ENCODE measurements at places on chromosomes 7 and 10.

DNA sequence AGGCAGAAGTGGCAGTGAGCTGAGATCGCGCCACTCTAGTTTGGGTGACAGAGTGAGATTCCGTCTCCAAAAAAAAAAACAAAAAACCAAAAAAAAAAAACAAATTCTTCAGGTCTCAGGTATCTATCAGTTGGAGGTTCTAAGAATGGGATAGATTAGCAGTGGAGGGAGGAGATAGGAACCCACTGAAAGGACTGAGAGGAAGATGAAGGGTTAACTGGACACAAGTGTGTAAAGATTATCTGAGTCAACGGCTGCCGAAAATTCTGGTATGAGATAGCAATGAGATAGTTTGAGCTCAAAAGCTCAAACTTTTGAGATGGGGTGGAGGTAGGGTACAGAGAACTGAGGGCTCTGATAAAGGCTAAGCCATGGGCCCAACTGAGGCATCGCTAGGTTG, 12.8 kb downstream of the ZNF467 start:
- no peak for DNase-seq

GRCh38 chr10:133141144-133141957, 18.7 kb upstream of the KNDC1 start:
- no peak for DNase-seq

DNA sequence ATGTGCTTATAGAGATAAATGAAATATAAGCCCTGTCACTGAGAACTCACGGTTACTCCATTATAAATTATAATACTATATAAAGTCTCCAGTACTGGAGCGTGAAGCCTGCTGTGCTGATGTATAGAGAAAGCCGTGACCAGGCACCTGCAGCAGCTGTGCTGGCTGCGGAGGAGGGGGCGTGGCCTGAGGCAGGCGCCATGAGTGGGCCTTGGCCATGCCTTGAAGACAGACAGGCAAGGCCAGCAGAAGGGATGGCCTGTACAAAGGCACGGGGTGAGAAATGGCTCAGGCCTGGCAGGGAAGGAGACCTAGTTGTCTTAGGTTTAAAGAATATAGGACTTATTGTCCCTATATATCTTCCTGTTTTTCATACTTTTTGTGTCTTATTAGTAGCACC, 218.5 kb upstream of the STK17A start:
- DNase-seq = no peak

DNA sequence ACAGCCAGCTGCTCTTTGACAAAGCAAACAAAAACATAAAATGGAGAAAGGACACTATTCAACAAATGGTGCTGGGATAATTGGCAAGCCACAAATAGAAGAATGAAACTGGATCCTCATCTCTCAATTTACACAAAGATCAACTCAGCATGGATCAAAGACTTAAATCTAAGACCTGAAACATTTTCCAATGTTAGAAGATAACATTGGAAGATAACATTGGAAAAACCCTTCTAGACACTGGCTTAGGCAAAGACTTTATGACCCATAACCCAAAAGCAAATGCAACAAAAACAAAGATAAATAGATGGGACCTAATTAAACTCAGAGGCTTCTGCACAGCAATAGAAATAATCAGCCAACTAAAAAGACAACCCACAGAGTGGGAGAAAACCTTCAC, 425.7 kb upstream of the SEMA3D start:
- no peak for DNase-seq

DNA sequence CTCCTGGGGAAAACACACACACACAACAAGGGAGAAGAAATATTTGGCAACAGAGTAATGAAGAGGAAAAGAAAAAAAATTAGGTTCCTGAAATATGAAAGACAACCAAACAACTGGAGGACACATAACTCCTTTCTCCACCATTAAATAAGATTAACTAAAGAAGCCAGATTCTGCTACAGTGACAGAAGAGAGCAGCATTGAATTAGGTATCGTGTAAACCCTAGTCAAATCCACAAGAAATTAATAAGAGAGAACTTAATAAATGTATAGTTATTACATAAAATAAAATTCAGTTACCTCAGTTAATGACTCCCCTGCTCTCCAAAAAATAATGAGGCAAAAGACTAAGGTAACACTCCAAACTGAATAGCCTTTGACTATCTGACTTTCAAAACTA, 306.7 kb downstream of the CRPPA start:
- no peak for DNase-seq

- no peak for DNase-seq
Measured at GRCh38 chr10:23755556-23755955, 316.7 kb downstream of the OTUD1 start.

- DNase-seq = no peak
Measured at GRCh38 chr7:70893422-70893821, 238.5 kb upstream of the GALNT17 start.

- no peak for DNase-seq
Measured at GRCh38 chr7:101891936-101892640, 74.7 kb downstream of the CUX1 start.

DNA sequence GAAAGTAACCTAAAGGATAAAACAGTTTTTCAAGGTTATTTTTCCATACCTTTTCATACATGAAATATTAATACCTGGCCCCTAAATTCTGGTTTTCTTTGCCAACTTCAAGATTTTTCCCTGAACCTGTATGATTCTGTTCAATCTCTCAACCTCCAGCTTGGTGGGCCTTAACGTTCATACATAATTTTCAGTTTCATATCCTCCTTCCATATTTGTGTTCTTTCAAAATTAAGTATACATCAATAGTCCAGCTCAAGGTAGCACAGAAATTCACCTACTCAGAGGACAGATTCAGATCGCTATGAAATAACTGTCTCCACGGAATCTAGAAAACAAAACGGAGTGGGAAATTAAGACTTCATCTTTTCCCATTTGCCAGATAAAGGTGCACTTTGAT, 505.8 kb upstream of the GHITM start:
- DNase-seq = no peak

GRCh38 chr7:39733881-39734632, 110.7 kb downstream of the RALA start:
- DNase-seq = no peak

GRCh38 chr10:77738496-77739158, 101.0 kb upstream of the KCNMA1 start:
- DNase-seq = no peak

GRCh38 chr10:58955615-58956014, 220.8 kb upstream of the PHYHIPL start:
- no peak for DNase-seq

DNA sequence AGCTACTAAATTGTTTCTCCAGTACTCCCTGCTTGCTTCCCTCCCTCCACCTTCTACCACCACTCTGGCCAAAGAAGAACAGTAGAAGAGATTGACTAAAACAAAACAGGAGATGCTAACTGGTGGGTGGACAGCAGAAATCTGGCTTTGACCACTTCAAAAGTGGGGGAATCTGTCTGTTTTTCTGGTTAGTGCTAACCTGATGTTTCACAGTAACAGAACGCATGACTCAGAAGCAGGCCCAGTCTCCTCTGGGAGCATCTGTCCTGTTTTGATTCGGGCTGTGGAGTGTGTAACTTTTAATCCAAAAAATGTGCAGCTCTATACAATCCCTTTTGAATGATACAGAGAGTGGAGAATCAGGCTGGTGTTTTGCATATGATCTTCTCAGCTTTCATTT, 32.7 kb upstream of the ZNF438 start:
- DNase-seq = no peak

DNA sequence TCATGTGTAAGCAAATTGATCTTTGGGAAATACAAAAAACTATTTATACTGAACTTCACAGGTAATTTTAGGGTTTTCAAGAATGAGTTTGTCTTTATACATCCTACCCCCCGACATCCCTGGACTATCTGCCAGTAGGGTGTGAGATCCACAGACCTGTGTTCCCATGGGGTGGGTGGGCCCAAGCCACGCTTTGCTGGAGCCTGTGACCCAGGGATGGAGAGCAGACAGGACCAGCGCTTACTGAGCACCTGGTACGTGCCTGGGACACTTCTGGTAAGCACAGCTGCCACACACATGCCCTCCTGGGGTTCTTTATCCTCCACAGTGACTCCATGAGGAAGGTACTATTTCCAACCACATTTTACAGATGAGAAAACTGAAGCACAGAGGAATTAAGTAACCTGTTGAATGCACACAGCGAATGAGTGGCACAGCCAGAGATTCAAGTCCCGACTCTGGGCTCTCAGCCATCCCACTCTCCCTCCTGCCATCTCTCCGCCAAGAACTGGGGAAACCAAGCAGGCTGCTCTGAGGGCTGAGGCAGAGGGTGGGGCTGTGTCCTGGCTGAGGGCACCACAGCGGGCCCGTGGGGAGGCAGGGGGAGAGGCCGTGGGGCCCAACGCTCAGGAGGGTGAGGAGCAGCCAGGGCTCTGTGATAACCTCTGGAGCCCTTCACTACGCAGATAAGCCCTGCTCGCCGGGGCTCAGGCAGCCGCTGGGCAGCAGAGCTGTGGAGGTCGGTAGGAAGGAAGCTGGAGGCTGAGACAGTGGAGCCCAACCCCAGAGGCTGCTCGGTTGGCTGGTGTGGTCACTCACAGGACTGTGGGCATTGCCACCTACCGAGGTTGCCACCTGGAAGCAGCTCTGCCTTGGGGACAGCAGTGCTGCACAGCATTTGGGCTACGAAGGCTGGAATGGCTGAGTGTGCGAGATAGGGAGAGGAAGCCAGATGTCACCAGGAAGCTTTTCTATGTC, 124.2 kb downstream of the ARHGAP22 start:
- DNase-seq = no peak

DNA sequence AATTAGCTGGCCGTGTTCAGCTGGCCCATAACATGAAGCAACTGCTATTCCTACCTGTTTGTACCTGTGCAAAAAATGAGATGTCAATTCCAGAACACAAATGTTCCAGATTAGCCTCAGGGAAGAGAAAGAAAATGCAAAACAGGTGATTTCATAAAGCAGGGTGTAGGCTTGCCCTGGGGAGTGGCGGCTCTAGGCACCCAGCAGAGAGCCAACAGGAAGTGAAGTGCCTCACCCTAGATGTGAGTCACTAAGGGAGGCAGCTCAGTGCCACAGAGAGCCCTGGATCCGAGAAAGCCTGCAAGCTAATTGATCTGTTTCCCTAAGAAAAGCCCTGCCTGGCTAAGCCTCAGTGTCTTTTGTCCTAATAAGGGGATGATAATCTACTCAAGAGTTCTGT, 240.0 kb downstream of the ARHGAP21 start:
- peak; percentile 30 for DNase-seq

DNA sequence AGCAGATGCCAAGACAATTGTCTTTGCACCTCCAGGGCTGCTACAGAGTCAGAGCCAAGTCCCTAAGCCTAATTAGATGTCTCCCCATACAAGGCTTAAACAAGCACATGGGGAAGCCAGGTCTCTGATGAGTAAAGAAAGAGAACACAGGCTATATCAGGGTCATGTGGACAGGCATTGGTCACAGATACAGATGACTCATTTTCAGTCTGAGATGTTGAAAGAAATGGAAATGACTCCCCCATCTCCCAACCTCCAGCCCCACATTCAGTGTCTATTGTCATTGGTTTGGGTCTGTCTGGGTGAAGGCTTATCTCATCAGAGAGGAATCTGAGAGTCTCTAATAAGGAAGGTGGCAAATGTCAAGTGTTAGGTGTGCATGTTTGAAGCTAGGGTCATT, 290.1 kb upstream of the KIAA1217 start:
- DNase-seq = no peak

GRCh38 chr7:94655126-94655847, 646 bp downstream of the SGCE start:
- DNase-seq = peak; percentile 23

DNA sequence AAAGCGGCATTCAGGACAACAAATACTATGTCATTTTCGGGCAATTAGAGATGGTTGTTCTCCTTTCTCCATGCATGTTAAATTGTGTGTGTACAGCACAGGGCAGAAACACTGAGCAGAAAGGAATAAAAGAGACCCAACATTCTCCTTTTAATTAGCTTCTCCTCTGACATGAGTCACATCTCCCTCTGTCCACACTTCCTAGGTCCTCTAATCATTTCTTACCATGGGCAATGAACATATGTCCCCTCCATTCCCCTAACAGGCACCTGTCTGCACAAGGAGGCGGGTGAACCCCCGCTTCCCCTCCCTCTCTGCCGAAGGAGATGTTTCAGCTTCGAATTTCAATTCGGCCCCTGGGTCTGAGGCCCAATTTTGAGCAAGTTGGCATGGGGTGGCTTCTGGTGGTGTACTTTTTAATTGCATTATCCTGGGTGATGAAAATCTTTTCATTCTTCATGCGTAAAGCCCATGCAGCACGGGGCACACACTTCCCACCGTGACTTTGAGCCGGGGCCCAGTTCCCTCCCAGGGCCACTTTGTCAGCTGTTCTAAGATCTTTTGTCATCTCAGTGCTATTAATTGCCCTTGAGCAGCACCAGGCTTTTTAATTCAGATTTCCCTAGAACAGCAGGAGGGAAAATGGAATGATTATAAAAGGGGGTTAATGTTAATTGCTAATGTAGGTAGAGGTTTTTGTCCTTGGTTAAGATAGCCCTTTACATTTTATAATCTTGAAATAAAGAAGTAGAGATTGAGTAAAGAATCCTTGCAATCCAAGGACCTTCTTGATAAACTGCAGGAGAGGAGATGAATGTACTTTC, 219.5 kb upstream of the NRP1 start:
- no peak for DNase-seq

DNA sequence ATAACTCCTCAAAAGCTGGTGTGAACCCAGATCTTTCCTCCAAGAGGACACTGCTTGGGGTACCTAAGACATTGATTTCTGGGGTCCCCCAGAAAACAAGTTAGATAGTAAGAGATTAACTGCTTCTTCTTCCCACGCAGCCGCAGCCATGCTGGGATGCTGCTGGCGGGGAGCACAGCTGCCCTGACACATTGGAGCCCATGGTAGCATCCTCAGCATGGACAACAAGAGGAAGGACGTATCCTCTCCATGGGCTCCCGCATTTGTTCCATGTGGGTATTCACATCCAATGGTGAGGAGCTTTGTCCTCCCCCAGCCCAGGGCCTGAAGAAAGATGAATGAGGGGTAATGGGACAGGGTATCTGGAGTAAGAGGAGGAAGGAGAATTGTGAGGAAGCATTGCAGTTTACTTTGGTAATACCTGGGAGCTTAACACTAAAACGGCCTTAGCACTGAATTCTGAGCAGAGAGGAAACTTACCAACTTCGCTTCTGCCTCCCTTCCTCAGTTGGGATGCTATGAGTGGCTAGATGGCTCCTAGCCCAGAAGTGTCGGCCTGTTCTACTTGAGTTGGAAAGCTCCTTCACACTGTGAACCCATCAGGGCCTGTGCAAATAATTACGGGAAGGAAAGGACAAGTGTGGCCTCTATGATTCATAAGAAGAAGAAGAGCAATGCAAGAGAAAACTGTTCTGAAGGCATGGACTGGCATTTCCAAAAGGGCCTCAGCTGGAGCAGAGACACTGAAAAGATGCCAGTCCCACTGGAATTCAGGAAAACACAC, 43.9 kb downstream of the C10orf120 start:
- no peak for DNase-seq

GRCh38 chr7:134513169-134513752, 14.1 kb upstream of the AKR1B10 start:
- DNase-seq = peak; percentile 56

Measured in WERI-Rb-1 (cell line).